PC-3 (cell line): ENCODE measurements at places on chromosomes 5 and 9. TPM values are rescaled to one million over a fixed set of nuclear protein-coding genes. Genes with fewer than 3 reads are reported as not detected.

Gene VAV2
- 9.7 and 15.9 TPM in 2 replicates for total RNA-seq

Gene GAPVD1
- total RNA-seq: 29.7 and 30.5 TPM in 2 replicates

Gene DNAJC25
- total RNA-seq: 5.1 and 5.9 TPM in 2 replicates

Gene C9orf153
- 1.9 TPM in 1 of 2 replicates, not detected in the other for total RNA-seq

Gene ZNF883
- not detected in 2 replicates for total RNA-seq

Gene OBP2B
- total RNA-seq: not detected in 2 replicates

Gene LECT2
- total RNA-seq: not detected in 2 replicates

Gene EQTN
- not detected in 2 replicates for total RNA-seq

Gene FAT2
- total RNA-seq: not detected in 2 replicates

Gene SUSD1
- 7.4 and 9.3 TPM in 2 replicates for total RNA-seq

GRCh38 chr5:155728857-155729683 is 597.9 kb upstream of the SGCD start:
- H3K27ac ChIP-seq: no peak overlapping the region
- no peaks in the 10 kb centered on the region for H3K27me3 ChIP-seq
- no peaks in the 10 kb centered on the region for H3K36me3 ChIP-seq

DNA sequence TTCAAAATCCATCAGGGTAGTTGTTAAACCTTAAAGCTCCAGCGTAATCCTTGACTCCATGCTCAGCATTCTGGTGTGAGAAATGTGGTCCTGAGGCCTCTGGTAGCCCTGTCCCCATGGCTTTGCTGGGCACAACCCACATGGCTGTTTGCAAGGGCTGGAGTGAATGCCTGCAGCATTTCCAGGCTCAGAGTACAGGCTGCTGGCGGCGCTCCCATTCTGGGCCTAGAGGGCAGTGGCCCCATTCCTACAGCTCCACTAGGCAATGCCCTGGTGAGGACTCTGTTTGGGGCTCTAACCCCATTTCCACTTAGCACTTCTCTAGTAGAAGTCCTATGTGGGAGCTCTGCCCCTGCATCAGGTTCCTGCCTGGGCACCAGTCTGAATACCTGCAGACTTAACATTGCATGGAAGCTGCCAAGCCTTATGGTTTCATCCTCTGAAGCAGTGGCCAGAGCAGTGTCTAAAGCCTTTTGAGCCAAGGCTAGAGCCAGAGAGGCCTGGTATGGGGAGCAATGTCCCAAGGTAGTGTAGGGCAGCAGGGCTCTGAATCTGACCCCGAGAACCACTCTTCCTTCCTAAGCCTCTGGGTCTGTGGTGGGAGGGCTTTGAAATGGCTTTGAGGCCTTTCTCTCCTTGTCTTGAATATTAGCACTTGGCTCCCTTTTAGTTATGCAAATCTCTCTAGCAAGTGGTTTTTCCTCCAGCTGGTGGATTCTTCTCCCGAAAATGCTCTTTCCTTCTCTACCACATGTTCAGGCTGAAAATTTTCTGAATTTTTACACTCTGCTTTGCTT is 5.8 kb upstream of the ALDH1A1 start:
- H3K36me3 ChIP-seq: no peaks in the 10 kb centered on the region
- no peaks in the 10 kb centered on the region for H3K4me1 ChIP-seq
- peaks cover 16% of the 10 kb centered on the region; the same call in 1 of the 2 replicates for H3K27me3 ChIP-seq
- no peak for DNase-seq
- H3K4me3 ChIP-seq: no peak overlapping the region

- no peak overlapping the region for H3K4me3 ChIP-seq
- no peak for DNase-seq
- peak overlapping the region; percentile 85 for H3K27ac ChIP-seq
- H3K4me1 ChIP-seq: peaks cover 21% of the 10 kb centered on the region
- H3K27me3 ChIP-seq: no peaks in the 10 kb centered on the region
Observed at GRCh38 chr5:135085936-135086725, 52.1 kb upstream of the PITX1 start.

- H3K36me3 ChIP-seq: no peaks in the 10 kb centered on the region; the same call in 1 of the 2 replicates
- no peak overlapping the region for H3K27ac ChIP-seq
- H3K4me3 ChIP-seq: no peak overlapping the region
- peaks cover 27% of the 10 kb centered on the region for H3K4me1 ChIP-seq
Observed at GRCh38 chr5:1312206-1312605, 17.3 kb upstream of the TERT start.

- H3K4me3 ChIP-seq: no peak overlapping the region
- no peaks in the 10 kb centered on the region for H3K4me1 ChIP-seq
- H3K27ac ChIP-seq: no peak overlapping the region
Observed at GRCh38 chr5:80275347-80275746, 19.5 kb upstream of the SERINC5 start.

DNA sequence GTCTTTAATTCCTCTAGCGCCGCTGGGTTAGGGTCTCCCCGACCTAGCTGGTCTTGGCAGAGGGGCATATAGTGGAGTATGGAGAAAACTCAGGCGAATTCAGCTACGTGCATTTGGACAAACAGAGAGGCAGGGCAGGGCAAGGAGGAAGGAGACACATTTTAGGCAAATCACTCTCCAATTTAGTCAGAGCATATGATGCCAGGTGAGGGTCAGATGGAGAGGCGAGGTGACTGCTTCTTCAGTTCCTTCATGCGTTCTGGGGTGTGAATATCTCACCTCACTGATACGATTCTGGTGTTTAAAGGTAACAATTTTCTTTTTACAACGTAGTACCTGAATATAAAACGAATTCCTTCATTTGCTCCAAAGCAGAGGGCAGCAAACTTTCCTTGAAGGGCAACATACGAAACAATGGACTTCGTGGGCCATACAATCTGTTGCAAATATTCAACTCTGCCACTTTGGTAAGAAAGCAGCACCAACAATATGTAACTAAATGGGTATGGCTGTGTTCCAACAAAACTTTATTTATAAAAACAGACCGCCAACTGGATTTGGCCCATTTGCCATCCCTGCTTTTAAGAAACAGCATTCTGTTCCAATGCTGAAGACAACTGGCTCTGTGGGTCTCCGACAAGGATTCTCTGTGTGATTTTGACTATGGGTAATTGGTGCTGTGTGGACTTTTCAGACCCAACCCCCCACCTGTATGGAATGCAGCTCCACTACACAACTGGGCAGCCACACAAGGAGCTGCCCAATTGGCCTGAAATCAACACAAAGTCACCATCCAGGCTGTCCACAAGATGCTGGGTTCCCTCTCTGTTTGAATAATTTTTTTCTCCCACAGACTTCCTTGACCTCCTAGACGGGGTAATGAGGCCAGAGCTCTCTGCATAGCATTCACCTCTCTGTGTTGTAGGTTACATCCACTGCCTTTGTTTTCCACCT is 53.8 kb downstream of the RAPGEF1 start:
- no peak overlapping the region for H3K27ac ChIP-seq
- no peak for DNase-seq
- H3K4me1 ChIP-seq: no peaks in the 10 kb centered on the region
- no peaks in the 10 kb centered on the region for H3K27me3 ChIP-seq
- no peaks in the 10 kb centered on the region for H3K36me3 ChIP-seq

DNA sequence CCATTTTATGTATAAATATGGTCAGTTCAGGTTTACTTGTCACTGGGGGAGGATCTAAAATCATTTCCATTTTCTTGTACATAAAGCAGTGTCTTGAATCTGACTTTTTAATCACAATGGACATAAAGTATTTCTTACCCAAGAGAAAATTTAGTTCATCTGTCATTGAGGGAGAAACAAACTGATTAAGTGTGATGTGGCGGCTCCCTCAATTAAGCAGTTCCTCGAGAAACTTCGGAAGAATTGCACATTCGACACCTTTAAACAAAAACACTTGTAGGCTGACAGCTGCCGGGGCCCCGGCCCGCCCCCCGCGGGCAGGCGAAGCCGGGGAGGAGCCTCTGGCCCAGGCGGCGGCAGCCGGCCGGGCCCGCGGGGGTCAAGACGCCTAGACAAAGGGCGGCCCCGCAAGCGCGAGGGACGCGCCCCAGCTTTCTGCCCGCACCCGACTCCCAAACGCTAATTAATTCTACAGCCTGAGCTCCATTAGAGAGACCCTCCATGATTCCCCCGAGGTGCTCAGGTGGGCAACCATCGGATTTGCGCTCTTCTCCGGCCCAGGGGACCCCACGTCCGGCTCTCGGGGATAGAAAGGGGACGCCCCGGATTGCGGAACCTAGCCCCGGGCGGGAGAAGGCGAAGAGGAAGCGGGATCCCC is 750 bp downstream of the TRIM36 start:
- peaks cover 10% of the 10 kb centered on the region for H3K4me1 ChIP-seq
- peak overlapping the region; percentile 86 for H3K4me3 ChIP-seq
- DNase-seq: no peak
- no peak overlapping the region for H3K27ac ChIP-seq
- peaks cover 53% of the 10 kb centered on the region for H3K27me3 ChIP-seq

- peak; percentile 46 for DNase-seq
- no peak overlapping the region for H3K27ac ChIP-seq
- no peaks in the 10 kb centered on the region for H3K4me1 ChIP-seq
- peaks cover 8% of the 10 kb centered on the region; the same call in 1 of the 2 replicates for H3K27me3 ChIP-seq
- no peaks in the 10 kb centered on the region for H3K36me3 ChIP-seq
- no peak overlapping the region for H3K4me3 ChIP-seq
Observed at GRCh38 chr5:113204525-113205161, 228.0 kb downstream of the DCP2 start.

GRCh38 chr5:91910247-91910646 is 527.1 kb upstream of the ARRDC3 start:
- no peaks in the 10 kb centered on the region for H3K27me3 ChIP-seq
- DNase-seq: no peak
- peaks cover 20% of the 10 kb centered on the region for H3K4me1 ChIP-seq
- no peaks in the 10 kb centered on the region for H3K36me3 ChIP-seq
- no peak overlapping the region for H3K4me3 ChIP-seq

DNA sequence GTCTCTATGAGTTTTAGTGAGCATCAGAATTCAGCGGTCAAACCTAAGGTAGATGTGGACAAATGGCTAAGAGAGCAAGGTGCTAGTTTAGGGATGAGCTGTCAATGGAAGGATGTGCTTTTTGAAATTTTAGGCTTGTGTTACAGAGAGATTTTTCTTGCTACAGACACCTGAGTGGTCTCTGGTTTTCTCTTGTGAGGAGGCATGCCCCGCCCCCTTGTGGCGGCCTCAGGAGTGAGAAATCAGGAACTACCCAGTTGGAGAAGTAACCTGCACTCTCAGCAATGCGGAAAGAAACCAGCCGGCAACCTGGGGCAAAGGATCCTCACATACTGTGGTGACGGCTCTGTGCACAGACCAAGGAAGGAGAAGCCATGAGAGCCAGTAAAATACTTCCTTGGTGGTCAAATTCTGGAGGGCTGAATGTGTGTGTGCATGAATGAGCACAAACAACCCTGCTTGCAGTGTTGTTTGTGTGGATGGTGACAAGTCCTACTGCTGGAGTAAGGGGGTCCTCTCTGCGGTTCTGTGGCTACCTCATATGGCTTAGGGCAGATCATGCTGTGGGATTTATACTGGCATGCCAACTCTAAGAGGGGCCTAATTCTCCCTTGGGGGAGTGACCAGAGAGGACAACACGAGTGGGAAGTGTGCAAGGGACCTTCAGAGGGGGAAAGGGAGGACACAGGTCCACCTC is 16.7 kb upstream of the HSD17B4 start:
- no peak overlapping the region for H3K4me3 ChIP-seq
- H3K36me3 ChIP-seq: no peaks in the 10 kb centered on the region
- peak; percentile 65 for DNase-seq
- no peaks in the 10 kb centered on the region for H3K4me1 ChIP-seq

GRCh38 chr5:157446412-157446935 is 13.5 kb upstream of the NIPAL4 start:
- DNase-seq: no peak
- H3K4me1 ChIP-seq: peaks cover 9% of the 10 kb centered on the region; the same call in 1 of the 2 replicates
- no peak overlapping the region for H3K4me3 ChIP-seq
- no peaks in the 10 kb centered on the region for H3K36me3 ChIP-seq

- no peak for DNase-seq
- no peaks in the 10 kb centered on the region for H3K36me3 ChIP-seq
- no peak overlapping the region for H3K27ac ChIP-seq
- H3K4me3 ChIP-seq: no peak overlapping the region
- peaks cover 6% of the 10 kb centered on the region; the same call in 1 of the 2 replicates for H3K27me3 ChIP-seq
- no peaks in the 10 kb centered on the region for H3K4me1 ChIP-seq
Observed at GRCh38 chr5:45277860-45278259, 418.3 kb downstream of the HCN1 start.

DNA sequence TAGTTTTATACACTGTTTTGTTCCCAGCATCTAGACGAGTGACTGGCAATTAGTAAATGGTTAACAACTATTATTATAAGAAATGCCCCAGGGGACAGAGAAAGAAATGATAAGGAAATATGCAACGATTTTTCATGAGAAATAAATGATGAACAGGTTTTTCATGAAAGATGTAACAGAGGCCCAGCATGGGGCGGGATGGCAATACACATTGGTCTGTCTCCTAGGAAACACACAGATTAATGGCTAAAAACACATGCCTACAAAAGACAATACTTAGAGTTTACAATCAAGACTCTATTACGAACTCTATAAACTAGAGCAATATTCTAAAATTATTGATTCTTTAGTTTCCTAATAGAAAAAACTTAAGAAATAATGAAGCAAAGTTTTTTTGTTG is 441.5 kb upstream of the CDH9 start:
- H3K4me3 ChIP-seq: no peak overlapping the region
- H3K36me3 ChIP-seq: no peaks in the 10 kb centered on the region
- H3K27ac ChIP-seq: no peak overlapping the region

DNA sequence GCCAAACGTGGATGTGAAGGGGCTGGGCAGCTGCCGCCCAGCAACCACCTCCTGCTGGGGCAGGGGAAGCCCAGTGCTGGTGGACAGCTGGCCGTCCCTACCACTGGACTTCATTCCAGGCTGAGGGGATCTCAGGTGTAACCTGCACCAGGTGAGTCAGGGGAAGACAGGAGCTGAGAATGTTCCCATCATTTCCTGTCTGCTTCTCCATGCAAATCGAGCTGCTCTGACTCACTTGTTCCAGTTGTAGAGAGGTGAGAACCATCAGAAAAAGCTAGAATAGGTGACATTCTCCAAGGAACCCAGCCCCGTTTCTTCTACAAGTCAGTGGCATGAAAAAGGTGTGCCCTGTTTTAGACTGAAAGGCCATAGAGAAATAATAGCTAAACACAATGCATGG is 21.8 kb upstream of the BARX1 start:
- no peaks in the 10 kb centered on the region for H3K4me1 ChIP-seq
- H3K4me3 ChIP-seq: no peak overlapping the region
- DNase-seq: peak; percentile 41
- H3K27me3 ChIP-seq: no peaks in the 10 kb centered on the region
